Brain pericyte (primary cell): ENCODE measurements at places on chromosomes 4 and X.

DNA sequence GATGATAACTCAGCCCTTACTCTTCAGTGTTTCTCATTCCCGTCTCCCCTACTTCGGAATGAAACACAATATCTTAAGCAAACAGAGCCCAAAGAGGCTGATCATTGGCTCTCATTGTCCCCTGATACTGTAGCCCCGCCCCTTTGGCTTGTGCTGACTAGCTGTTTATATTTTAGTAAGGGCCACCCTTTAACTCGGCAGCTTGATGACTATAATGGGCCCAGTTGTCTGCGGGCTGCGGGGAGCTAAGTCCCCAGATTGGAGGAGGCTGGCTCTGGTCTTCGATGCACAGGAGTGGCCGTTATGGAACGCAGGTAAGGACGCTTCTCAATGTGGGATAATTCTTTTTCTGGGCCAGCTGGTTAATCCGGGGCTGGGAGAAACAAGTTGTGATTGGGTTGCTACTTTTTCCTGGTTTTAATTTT lies at the start of gene TRIM2:
Gene TRIM2 (plus strand): TSS at position 197 of the 425 bp plus-strand sequence. CDS start 88 bp downstream, at position 285.
- no peak for DNase-seq

- DNase-seq, result no peak
These were observed 148.5 kb downstream of the NAA11 start for GRCh38 chr4:79177388-79177787.

- DNase-seq, result no peak
These were observed 69.1 kb downstream of the PSAPL1 start for GRCh38 chr4:7365462-7366179.

GRCh38 chr4:5503336-5503936 lies 204.9 kb downstream of the EVC2 start:
- DNase-seq, result no peak

GRCh38 chr4:87451537-87451936 lies 29.2 kb downstream of the NUDT9 start:
- DNase-seq, result no peak

- no peak for DNase-seq
These were observed 177.1 kb downstream of the CBR4 start for GRCh38 chr4:168832763-168833575.

GRCh38 chrX:1449823-1450149 lies 2.9 kb downstream of the ASMTL start:
- DNase-seq, result no peak

DNA sequence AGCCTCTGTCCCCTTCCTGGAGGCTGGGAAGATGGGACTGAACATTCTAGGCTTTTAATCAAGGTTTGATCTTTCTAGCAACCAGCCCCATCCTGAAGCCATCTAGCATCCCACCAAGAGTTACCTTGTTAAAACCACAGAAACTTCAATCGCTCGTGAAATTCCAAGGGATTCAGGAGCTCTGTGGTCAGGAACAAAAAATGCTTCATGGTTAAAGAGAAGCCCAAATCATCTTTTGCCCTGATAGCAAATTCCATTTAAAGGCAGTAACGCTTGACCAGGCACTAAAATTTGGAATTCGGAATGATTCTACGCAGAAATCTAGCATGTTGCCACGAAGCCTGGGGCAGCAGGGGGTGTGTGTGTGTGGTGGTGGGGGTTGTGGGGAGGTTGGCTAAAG lies 47.8 kb downstream of the CASP6 start:
- DNase-seq, result no peak
